Activated T-cell treated with anti-CD3 and anti-CD28 coated beads, Interleukin-2, amount 50 U/mL, for 72 hours (primary cell): ENCODE measurements at places on chromosomes 6 and 20.
A peak's percentile ranks its signal among the peaks of the same experiment; 100 is the strongest.

DNA sequence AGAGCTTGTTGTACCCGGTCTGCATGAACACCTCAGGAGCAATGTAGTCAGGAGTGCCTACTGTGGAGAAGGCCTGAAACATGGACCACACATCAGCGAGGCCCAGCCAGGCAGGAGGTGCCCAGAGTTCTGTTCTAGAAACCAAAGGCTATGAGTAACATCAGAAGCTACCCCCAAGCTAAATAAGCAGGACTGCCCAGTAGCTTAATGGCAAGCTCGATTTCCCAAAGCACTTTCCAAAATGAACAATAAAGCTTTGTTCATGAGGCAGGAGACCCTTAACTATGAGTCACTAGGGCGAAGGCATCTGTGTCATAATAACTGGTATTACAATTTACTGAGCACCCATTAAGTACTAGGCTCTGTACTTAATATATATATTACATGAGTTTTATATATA, 47.4 kb downstream of the STK38 start:
- DNase-seq: no peak

DNA sequence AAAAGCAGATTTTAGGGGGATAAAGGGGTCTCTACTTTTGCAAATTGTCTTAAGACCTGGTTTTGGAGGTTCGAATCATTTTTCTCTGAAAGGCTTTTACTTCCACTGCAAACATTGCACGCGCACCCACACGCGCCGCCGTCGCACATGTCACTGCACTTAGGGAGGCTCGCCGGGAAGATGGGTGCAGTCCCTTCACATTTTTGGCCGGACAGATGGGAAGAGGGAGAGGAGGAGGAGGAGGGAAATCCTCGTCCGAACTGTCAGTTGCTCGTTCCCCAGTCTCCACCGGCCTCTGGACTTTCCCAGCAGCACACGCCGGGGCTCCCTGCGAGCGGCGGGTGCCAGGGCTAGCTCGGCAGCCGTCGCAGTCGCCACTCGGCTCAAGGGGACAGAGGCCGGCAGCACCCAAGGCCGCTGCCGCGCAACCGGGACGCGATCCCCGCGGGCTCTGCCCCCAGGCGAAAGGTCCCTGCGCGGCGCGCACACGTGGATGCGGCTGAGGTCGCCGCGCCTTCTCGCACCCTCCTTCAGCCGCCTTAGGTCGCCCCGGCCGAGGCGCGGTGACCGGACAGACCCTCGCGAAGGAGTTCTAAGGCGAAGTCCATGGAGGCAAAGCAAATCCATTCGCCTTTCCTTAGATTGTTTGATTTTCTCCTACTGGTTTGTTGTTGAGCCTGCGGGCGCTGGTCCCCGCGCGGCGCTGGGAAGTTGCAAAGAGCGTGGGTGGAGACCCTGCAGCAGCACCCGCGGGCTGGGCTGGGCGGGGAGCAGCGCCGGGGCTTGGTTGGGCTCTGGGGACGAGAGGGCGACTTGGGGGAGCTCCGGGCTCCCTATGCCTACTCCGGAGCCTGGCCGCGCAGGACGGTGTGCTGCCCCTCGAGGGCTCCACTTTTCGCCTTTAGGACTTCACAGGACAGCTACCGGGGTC, 1.2 kb downstream of the MYB start:
- peak; percentile 57 for DNase-seq

DNA sequence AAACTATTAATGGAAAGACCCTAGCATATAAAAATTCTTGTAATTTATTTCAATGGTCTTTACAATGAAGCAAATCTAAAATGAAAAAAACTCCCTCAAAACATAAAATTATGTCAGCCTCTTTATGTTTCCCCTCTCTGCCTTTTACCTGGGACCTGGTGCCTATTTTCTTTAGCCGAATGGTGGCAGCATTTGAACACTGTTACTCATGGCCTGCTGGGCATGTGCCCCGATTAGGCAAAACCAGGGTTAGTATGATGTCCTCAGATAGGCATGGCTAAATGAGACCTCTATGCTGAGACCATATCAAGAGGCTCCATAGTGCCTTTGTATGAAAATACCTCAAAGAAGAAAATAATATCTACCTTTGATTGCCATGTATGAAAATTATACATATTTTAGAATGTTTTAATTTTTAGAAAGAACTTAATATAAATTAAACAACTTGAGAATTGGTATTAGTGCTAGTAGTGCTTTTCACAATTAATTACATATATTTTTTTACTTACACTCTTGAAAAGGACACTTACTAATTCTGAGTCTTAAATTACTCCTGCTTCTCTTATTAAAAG, 22.5 kb upstream of the C6orf58 start:
- DNase-seq: peak; percentile 21

DNA sequence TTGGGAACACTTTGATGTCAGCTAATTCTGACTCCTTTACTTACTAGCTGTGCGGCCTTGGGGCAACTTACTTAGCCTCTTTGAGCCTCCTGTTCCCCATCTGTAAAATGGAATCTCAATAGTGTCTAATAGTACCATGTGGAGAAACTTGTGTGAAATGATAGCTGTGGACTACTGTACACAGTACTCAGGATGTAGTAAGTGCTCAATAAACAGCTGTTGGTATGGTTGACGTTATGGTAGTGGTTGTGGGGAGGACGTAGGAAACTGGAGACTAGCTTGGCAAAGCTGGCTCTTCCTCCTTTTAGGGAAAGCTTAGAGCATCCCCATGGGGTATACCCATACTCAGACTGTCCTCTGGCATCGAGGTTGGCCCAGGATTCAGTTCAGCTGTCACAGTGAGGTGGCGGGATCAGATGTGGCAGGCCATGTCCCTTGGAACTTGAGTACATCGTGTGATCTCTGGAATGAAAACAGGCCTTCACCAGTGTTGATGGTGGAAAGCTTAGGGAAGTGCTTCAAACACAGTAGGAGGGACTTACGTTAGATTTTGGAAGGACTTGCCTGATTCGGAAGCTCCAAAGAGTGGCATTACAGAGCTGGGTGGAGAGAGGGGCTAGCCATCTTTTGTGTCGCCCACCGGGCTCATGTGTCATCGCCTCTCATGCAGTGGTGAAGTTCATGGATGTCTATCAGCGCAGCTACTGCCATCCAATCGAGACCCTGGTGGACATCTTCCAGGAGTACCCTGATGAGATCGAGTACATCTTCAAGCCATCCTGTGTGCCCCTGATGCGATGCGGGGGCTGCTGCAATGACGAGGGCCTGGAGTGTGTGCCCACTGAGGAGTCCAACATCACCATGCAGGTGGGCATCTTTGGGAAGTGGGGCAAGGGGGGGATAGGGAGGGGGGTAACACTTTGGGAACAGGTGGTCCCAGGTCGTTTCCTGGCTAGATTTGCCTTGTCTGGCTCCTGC, 7.1 kb downstream of the VEGFA start:
- no peak for DNase-seq

- no peak for DNase-seq
These were observed 22.2 kb upstream of the VEGFA start for GRCh38 chr6:43747784-43748183.

- no peak for DNase-seq
These were observed 7.5 kb downstream of the GABBR1 start for GRCh38 chr6:29625337-29625930.

DNA sequence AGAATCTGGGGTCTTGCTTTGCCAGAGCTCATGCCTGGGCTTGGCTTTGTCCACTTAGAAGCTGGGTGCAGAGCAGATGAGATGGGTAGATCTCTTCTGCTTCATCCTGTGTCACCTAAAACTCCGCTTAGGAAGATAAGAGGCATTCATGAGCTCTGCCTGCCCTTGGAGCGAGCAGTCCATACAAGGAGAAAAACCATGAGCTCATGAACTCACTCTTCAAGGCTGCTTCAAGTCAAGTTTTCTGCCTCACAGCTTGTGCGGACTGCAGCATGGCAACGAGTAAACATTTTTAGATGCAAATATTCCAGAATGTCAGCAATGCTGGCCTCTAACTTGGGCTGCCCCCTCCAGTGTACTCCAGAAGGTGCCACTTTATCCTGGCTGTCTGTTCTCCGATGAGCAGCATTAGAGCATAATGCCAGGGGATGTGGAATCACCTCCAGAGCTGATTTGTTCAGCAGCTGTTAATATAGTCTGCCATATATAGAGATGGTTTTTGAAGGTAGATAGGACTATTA, 10.7 kb upstream of the UQCC2 start:
- DNase-seq: no peak

- peak; percentile 12 for DNase-seq
These were observed 7.9 kb upstream of the COL12A1 start for GRCh38 chr6:75213732-75214131.

GRCh38 chr6:151148111-151148510, 91.7 kb upstream of the AKAP12 start:
- no peak for DNase-seq

DNA sequence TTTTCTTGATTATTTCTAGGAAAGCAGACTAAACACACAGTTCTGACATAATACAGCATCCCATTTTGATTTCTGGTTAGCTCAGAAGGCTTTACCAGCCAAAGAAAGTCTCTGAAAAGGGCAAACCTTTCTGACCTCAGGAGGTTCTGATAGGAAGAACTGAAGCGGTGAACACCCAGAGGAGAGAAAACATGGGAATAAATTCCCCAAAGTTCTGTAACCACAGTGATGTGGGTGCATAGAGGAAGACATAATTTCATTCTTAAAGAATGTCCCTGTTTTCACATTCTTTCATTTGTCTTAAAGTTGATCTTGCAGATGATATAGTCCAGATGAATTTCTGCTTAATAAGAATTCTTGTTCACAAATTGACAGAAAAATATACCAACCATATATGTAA, 60.3 kb downstream of the RSPO3 start:
- DNase-seq: no peak

- DNase-seq: peak; percentile 45
These were observed 58.5 kb downstream of the SUN5 start for GRCh38 chr20:32945710-32946221.

DNA sequence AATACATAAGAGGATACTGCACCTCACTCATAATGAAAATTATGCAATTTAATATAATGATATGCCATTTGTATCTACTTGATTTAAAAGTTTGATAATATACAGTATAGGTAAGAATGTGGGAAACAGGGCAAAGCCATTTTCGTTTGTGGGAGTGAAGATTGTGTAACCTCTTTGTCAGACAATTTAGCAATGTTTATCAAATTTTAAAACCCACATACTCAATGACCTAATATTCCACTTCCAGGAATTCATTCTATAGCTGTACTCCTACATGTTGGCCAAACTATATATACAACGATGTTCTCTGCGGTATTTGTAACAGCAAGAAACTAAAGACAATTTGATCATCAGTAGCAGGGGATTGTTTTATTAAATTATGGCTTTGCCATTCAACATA, 17.8 kb upstream of the FKBP5 start:
- no peak for DNase-seq

DNA sequence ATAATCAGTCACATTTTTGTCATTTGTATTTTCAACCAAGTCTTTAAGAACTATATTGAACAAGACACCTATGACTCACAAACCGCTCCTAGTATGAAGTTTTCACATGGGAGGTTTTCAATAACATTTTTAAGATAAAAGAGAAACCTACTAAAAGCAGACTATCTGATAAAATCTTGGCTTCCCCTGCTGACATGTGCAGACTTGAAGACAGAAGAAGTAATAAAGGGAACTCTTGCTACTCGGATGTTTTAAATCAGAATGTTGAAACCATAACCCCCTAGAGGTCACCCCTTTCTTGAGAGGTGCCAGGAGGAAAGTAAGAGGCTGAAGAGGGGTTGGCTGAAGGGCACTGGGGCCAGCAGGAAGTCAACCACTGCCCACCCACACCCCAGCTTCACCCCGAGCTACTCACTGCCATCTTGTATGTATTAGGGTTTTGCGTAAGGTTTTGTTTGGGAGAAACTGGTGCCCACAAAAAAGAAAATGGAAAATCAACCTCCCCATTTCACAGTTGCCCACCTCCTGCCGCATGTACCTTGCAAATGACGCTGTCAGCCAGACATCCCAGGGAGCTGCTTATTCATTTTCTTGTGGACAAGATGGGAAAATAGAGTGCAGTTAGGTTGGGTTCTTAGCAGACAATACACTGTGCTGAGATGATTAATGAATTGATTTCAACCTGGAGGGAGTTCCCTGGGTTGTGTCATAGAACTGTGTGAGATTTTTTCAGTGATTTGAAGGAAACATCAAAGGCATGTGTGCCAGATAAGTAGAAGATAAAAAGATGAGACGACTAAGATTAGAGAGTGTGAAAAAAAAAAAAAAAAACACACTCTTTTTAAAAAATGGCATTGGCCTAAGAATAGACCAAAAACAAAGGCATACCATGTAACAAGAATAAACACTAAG, 83.2 kb upstream of the TAB2 start:
- peak; percentile 25 for DNase-seq
